Stimulated activated CD8-positive, alpha-beta memory T cell treated with anti-CD3 and anti-CD28 coated beads, Interleukin-15, amount 100 ng/mL, for 24 hours (primary cell): ENCODE measurements at places on chromosomes 3 and 15.

- no peak for DNase-seq
Measured at GRCh38 chr3:177463863-177464262, 266.6 kb upstream of the TBL1XR1 start.

DNA sequence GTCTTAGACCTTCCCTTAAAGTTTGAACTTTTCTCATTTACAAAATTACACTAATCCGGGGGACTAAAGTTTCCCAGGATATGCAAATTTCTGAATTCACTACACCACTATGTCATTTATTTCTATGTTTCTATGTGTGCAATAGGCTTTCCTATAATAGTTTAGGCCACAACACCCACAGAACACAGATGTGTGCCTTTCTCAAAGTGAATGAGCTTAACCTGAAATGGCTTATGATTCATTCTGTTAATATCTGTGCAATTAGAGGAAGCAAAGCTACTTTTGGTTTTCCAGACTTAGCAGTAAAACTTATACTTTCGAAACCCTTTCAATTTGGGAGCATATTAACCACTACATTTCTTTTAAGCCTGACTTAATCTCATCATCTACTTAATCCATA is 748.1 kb downstream of the GBE1 start:
- DNase-seq, result no peak

- DNase-seq, result no peak
Measured at GRCh38 chr3:114904633-114905032, 242.5 kb downstream of the ZBTB20 start.

DNA sequence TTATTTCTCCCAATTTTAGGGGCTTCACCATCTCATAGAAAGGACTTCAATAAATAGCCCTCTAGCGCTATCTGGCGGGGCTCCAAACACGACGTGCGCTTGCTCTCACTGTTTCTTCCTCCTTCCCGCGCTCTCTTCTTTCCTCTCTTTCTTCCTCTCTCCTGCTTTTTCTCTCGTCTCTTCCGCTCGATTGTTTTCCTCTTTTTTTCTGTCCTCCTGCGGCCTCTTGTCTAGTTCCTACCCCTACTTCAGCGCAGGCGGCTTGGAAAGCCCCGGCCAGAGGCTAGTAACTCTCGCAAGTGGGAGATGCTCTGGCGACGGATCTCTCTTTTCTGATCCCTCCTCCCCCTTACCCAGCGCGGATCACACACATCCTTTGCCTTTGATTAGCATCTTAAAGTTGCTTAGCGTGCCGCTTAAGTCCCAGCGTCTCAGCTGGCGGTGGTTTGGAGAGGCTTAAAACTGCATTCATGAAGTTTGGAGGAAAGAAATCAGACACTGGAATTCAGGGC is 6.2 kb upstream of the MEIS2 start:
- no peak for DNase-seq

DNA sequence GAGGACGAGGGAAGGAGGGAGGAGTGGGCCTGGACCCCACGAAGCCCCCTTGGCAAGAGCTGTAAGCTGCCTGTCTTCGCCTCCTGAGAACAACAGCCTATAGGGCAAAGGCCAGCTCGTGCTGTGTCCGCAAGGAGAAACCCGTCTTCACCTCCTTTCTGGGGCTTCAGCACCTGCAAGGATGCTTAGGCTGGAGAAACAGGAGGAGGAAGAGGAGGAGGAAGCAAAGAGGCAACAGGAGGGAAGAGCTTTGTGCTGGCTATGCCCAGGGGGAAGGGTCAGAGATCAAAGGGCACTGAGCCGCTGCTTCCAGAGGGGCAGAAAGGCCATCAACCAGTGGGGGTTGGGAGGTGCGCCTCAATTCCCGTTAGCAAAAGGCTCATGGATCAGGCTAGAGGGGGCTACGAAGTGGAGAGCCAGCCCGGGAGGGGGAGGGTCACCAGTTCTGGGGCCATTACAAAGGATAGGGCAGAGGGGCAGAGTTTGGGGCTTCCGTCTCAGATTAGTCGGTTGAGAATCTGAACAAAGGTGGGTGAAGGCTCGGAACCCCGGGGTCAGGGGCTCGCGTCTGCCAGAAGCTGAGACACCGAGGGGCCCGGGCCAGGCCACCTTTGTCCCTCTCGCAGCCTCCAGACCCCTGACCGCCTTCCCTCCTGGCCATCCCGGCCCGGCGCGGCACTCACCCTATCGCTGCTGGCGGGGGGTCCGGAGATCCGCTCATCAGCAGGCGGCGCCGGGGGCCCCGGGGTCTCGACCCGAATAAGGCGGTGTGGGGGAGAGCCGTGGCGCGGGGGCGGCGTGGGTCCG is 792 bp downstream of the SHF start:
- no peak for DNase-seq

- no peak for DNase-seq
Measured at GRCh38 chr3:103203441-103203840, 768.6 kb downstream of the ZPLD1 start.

GRCh38 chr3:157938154-157938779 is 168.0 kb downstream of the SHOX2 start:
- no peak for DNase-seq

DNA sequence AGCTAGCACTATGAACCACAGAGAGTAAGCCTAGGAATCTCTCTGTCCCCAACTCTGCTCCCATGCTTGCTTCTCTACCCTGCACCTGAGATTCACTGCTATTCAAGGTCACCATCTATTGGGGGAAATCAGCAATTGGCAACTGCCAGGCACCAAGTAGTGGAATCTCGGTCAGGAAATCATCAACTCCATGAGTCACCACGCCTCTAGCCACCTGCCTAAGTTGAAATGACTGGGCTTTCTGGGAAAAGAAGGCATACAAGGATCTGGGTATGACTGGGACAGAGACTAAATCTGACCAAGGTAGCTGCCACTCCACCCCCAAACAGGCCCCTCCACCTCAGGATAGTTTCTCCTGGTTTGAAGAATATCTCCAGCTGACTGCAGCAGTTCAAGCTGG is 464.1 kb upstream of the CBLB start:
- DNase-seq, result no peak

- no peak for DNase-seq
Measured at GRCh38 chr15:95440712-95441111, 889.8 kb upstream of the NR2F2 start.

DNA sequence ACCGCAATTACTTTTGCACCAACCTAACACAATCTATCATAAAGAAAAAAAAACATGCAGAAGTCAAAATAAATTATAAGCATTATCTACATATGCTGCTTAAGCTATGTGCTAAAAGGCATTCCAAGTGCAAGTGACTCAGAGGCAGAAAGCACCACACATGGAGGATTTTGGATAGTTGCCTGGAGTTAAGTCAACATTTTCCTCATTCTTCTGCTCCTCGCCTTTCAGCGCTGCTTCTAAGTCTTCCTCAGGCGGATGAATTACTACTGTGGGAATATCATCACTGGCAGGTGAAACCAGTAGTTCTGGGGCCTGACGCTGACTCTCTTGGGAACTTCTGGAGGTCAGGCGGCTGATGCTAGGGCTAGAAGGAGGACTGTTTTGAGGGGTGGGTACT is 53.1 kb downstream of the SLC4A7 start:
- DNase-seq, result no peak

- no peak for DNase-seq
Measured at GRCh38 chr15:72220687-72221086, 10.3 kb downstream of the PKM start.

GRCh38 chr3:187031934-187032333 is 101.6 kb downstream of the ST6GAL1 start:
- DNase-seq, result no peak

GRCh38 chr3:195895861-195896360 is 12.4 kb downstream of the TNK2 start:
- DNase-seq, result peak; percentile 44

GRCh38 chr3:57791245-57791644 is 35.1 kb downstream of the SLMAP start:
- no peak for DNase-seq

DNA sequence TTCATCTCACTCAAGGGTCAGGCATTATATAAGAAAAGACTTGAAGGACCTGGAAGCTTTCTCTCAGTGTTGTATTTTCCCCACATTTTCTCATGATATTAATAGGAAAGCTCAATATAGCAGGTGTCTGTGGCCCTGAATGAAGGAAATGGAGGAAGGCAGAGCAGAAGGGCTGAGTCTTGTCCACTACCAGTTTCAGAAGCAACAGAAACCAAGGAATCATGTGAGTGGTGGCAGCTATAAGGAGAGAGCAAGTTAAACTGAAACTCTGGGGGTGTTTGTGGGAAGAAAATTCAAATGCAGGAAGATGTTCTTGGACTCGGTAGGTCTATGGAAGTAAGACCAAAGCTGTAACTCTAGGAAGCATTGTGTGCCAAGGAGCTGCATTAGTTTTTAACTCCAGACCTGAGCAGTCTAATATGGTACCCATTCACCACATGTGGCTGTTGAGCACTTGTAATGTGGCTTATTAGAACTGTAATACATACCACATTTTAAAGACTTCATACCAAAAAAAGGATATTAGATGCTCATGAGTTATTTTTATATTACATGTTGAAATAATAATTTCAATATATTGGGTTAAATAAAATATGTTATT is 278.8 kb upstream of the GADL1 start:
- no peak for DNase-seq

GRCh38 chr15:63287109-63287508 is 9.7 kb downstream of the APH1B start:
- DNase-seq, result no peak

DNA sequence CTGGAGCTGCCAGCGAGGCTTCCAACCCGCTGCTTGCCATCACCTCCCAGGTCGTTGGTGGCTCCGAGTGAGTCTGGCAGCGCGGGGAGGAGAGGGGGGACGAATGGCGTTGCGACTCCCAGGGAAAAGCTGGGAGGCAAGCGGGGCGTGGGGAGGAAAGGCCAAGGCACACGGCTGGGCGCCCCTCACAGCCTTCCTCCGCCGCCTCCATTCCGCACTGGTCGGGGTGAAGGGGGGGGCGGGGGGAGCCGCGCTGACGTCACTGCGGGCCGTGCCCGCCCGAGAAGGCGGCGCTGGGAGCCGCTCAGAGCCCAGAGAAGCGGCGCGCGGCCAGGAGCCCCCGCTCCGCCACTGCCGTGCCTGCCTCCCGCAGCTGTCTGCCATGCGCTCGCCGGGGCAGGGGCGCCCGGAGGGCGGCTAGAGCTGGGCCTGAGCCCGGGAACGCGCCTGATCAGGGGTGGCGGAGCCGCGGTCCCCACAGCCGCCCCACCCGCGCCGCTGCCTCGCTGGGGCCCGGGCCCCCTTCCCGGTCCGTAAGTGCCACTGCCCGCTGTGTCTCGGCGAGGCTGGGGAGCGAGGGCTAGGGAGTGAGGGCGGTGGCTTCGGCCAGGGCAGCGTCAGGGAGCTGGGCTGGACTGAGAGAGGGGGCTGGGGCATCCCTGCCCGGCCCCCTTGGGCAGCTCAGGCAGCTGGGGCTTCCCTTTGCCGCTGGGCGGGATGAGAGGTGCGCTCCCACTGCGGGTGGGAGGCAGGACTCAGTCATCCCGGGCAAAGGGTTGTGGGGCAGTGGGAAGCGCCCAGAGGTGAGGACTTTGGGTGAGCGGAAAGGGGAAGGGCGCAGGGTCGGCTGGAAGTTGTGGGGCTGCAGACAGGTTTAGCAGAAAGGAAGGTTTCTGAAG is 27.8 kb upstream of the POLG start:
- no peak for DNase-seq

DNA sequence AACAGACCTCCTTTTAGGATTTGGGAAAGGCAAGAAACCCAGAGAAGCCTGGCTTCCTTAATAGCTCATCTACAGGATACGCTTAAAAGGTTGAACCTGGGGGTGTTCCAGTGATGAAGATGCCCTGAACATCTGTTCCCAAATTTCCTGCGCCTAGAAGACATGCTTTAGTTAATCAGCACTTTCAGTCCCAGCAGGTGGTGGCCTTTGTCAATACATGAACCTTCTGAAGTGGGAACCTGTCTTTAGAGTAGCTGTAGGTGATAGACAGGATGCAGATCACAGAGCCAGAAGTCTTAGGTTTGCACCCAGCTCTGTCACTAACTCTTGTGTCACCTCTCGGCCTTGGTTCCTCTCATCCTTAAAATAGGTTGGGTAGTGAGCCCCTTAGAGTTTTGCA is 149.7 kb upstream of the SYNPR start:
- no peak for DNase-seq

DNA sequence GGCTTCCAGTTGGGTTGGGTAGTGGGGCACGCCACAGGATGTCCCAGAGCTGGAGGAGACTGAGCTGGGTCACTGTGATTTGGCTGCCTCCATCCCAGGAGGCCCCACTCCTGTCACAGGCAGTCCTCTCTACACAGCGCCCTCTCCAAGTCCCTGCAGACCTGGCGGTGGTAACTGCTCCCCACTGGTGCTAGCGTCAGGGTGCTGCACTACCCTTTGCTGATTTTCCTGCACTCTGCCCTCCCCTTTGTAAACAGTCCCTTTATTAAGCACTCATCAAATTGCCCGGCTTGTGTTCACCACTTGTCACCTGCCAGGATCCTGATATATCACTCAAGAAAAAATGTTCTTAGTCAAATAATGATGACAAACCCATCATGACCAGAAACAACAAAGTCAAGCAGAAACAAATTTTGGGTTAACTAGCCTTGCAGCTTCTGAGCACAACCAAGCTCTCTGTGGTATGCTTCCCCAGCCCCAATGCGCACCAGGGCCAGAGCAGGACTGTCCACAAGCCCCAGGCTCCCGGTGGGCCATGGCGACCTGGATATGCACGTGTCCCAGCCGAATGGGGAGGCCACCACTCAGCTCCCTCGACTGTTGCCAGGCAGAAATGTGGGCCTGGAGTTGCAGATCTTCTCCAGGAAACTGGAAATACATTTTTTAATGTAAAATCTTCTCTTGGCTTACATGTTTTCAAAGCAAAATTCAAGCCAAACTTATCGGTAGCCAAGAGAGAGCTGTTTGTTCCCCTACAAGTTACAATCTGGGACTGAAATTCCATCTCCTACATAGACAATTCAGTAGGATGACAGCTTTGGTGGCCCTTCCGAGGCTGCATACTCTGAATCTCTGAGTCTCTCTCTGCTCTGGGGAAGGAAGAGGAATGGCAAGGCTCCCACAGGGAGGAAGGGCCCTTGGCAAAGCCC is 24.5 kb downstream of the MEGF11 start:
- no peak for DNase-seq

- no peak for DNase-seq
Measured at GRCh38 chr15:51533672-51534398, 88.7 kb downstream of the DMXL2 start.

DNA sequence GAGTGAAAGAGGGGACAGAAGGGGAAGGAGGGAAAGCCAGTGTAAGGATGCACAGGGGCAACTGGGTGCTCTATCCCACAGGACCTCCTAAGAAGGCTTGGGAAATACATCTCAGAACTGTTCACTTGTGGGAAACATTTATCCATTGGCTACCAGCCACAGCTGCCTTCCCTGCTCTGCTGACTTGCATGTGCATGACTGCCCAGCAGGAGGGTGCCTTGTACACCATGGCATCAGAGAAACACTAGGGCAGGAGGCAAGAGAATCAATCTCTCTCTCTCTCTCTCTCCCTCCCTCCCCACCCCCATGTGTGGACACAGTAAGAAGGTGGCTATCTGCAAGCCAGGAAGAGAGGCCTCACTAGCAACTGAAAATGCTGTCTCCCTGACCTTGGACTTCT is 62.9 kb upstream of the ZBTB38 start:
- DNase-seq, result no peak

- DNase-seq, result no peak
Measured at GRCh38 chr3:195849322-195850074, 37.8 kb upstream of the MUC4 start.
